ENCODE measurements at places on chromosomes 13 and 19.

DNA sequence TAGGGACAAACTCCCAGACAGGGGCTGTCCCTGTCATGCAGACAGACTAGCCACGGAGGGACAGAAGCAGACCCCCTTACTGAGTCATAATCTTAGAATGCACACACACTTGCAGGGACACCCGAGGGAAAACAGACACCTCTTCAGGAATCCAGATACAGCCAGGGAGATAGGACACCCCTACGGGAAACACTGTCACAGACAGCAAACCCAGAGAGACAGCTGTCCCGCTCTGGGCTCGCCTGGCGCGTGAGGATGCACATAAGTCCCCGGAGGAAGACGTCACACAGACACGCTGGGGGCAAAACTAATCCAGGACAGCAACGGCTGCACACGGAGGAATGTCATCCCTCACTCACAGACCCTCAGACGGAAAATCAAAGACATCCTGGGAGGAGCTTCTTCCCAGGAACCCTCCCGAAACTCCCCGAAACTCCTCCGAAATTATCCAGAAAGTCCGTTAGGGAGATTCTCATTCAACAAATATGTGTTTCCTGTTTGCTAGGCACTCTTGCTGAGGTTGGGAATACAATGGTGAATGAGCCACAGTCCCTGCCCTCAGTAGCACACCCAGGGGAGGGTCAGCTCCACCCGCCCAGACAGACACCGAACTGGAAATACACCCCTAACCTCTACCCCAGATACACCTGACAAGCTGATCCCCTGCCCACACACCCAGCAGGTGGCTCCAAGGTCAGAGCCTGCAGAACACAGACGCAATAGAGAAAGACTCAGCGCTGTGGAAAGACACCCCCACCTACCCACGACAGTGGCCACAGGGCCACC is 15.2 kb upstream of the TOMM40 start:
- DNase-seq, result no peak
- H3K4me1 ChIP-seq, result peaks cover under 1% of the 10 kb centered on the region
- no peaks in the 10 kb centered on the region for H3K27me3 ChIP-seq
- no peak overlapping the region for H3K27ac ChIP-seq
- no peaks in the 10 kb centered on the region for H3K36me3 ChIP-seq

- no peaks in the 10 kb centered on the region for H3K36me3 ChIP-seq
- H3K27ac ChIP-seq, result no peak overlapping the region
- no peaks in the 10 kb centered on the region for H3K4me1 ChIP-seq
- H3K4me3 ChIP-seq, result no peak overlapping the region
- no peaks in the 10 kb centered on the region for H3K27me3 ChIP-seq
Observed at GRCh38 chr13:20431080-20431479, 94.6 kb downstream of the CRYL1 start.

GRCh38 chr13:30727491-30728355 is 7.6 kb upstream of the ALOX5AP start:
- H3K27ac ChIP-seq, result no peak overlapping the region
- H3K4me1 ChIP-seq, result no peaks in the 10 kb centered on the region
- no peaks in the 10 kb centered on the region for H3K36me3 ChIP-seq
- H3K4me3 ChIP-seq, result no peak overlapping the region
- H3K27me3 ChIP-seq, result no peaks in the 10 kb centered on the region

- H3K27me3 ChIP-seq, result no peaks in the 10 kb centered on the region
- H3K4me1 ChIP-seq, result peaks cover 1% of the 10 kb centered on the region
- no peaks in the 10 kb centered on the region for H3K36me3 ChIP-seq
- H3K4me3 ChIP-seq, result no peak overlapping the region
- H3K27ac ChIP-seq, result no peak overlapping the region
Observed at GRCh38 chr19:7863157-7863970, 10.8 kb downstream of the PRR36 start.

GRCh38 chr13:99640260-99640659 is 139.0 kb downstream of the TM9SF2 start:
- H3K4me1 ChIP-seq, result no peaks in the 10 kb centered on the region
- no peak overlapping the region for H3K4me3 ChIP-seq
- H3K36me3 ChIP-seq, result no peaks in the 10 kb centered on the region
- no peaks in the 10 kb centered on the region for H3K27me3 ChIP-seq
- DNase-seq, result no peak

DNA sequence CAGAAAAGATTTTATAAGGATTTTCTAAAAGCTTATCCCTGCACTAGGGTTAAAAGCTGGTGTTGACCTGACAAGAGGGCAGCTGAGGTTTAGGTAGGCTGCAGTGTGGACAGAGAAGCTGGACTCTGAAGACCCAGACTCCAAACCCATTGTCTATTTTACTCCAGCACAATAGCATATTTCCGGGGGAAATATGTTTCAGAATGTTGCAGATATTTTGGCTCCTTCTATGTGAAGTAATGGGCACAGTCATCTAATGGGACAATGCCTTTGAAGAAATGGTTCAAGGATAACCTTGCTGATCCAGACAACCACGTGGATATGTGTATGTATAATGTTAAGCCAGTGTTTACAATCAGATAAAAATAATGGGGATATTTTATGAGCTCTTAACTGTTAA is 173.8 kb upstream of the TSC22D1 start:
- H3K36me3 ChIP-seq, result no peaks in the 10 kb centered on the region
- DNase-seq, result no peak
- H3K27me3 ChIP-seq, result no peaks in the 10 kb centered on the region
- H3K4me3 ChIP-seq, result no peak overlapping the region
- no peak overlapping the region for H3K27ac ChIP-seq
- H3K4me1 ChIP-seq, result no peaks in the 10 kb centered on the region

- no peaks in the 10 kb centered on the region for H3K4me1 ChIP-seq
- H3K27ac ChIP-seq, result no peak overlapping the region
- DNase-seq, result no peak
- H3K36me3 ChIP-seq, result no peaks in the 10 kb centered on the region
- no peaks in the 10 kb centered on the region for H3K27me3 ChIP-seq
Observed at GRCh38 chr13:22128441-22129408, 457.9 kb downstream of the FGF9 start.

DNA sequence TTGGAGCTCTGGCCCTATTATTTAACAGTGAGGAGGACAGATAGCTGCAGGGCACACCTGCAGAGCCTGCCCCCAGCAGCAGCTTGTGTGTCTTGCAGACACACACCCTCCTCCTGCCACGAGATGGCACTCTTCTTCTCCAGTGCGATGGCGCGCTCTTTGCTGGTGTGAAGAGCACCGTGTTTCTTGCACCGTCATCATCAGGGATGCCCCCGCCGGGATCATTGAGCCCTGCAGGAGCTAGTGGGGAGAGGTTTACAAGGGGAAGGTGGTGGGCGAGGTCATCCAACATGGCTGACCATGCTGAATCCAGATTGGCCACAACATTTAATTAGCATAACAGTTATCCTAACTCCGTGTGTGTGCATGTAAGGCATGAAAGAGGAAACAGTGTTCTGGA is 105.6 kb downstream of the RAB20 start:
- H3K4me1 ChIP-seq, result no peaks in the 10 kb centered on the region
- H3K4me3 ChIP-seq, result no peak overlapping the region
- peak; percentile 90 for DNase-seq
- H3K36me3 ChIP-seq, result no peaks in the 10 kb centered on the region

- H3K4me1 ChIP-seq, result peaks cover 49% of the 10 kb centered on the region
- H3K27me3 ChIP-seq, result no peaks in the 10 kb centered on the region
- H3K36me3 ChIP-seq, result no peaks in the 10 kb centered on the region
- H3K4me3 ChIP-seq, result no peak overlapping the region
- DNase-seq, result no peak
Observed at GRCh38 chr19:16288544-16288943, 36.1 kb upstream of the KLF2 start.

DNA sequence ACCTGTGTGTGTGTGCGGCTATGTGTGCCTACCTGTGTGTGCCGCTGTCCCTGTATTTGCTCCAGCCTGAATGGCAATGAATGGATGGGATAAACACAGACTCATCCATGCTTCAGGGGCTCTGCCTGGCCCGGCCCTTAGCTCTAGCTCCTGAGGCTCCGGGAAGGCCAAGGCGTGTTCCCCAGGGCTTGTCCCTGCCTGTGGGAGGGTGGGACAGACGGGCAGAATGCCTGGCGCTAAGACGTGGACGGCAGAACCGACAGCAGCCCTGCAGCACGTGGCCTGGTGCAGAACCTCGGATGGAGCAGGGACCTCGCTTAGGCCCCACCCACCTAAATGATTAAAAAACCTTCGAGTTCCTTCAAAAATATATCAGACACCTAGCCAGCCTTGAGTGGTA is 57.8 kb upstream of the C13orf46 start:
- no peak overlapping the region for H3K27ac ChIP-seq
- no peak overlapping the region for H3K4me3 ChIP-seq
- no peak for DNase-seq
- H3K4me1 ChIP-seq, result peaks cover 14% of the 10 kb centered on the region
- H3K36me3 ChIP-seq, result no peaks in the 10 kb centered on the region
- H3K27me3 ChIP-seq, result no peaks in the 10 kb centered on the region

- no peak for DNase-seq
- no peaks in the 10 kb centered on the region for H3K4me1 ChIP-seq
- no peaks in the 10 kb centered on the region for H3K27me3 ChIP-seq
- no peak overlapping the region for H3K27ac ChIP-seq
Observed at GRCh38 chr13:109575821-109576220, 210.6 kb downstream of the IRS2 start.

GRCh38 chr19:1289686-1290025 is 4.0 kb downstream of the EFNA2 start:
- no peaks in the 10 kb centered on the region for H3K36me3 ChIP-seq
- no peak overlapping the region for H3K4me3 ChIP-seq
- DNase-seq, result no peak

DNA sequence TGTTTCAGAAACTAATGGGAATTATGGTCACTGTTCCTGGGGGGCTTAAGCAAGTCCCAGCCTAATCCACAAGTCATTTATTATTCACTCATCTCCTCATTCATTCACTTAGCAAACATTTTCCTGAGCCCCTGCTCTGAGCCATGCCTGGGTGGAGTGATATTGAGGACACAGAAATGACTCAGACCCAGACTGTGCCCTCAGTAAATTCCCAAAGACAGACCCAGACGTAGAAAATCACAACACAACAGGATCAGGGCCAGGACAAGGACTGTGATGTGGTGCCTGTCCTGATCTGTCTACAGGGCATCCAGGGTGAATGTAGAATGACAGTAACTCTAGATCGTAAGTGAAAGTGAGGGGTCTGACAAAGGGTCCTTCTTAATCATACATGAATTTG is 7.0 kb upstream of the SPACA6 start:
- H3K4me1 ChIP-seq, result peaks cover 16% of the 10 kb centered on the region
- H3K27me3 ChIP-seq, result no peaks in the 10 kb centered on the region
- no peaks in the 10 kb centered on the region for H3K36me3 ChIP-seq
- no peak for DNase-seq
- no peak overlapping the region for H3K4me3 ChIP-seq
